ENCODE measurements at places on chromosomes 11 and 22.

DNA sequence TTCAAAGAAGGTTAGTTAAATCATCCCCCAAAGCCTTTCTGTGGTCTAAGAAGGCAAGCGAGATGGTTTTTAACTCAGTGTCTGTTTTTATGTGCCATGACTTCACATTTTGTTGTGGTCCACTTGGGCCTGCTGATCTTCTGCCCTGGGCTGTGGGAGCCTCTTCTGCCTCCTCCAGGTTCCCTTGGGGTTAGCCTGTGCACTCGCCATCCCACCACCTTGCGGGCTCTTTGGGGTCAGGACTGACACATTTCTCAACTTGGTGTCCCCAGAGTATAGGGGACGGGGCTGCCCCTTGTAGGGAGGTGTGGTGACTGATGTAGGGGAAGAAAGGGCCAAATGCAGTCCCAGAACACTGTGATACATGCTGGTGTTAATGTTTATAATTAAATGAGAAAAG lies 207.0 kb downstream of the TBC1D22A start:
- no peak for DNase-seq

DNA sequence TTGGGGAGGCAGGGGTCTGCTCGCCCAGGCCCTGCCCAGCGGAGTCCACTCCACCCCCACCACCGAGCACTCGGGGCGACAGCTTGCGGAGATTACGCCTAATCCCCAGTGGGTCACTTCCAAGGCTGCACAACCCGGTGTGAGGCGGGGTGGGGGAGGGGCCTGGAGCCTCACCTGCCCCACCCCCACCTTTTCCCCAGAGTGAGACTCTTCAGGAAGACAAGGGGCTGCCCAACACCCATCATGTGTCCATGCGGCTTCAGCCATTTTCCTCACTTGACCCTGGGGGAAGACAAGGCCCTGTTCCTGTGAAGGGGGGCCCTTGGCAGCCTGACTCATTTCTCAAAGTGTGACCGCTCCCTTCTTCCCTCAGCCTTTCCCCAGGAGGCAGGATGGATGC lies 12.5 kb downstream of the SYNGR1 start:
- no peak for DNase-seq

DNA sequence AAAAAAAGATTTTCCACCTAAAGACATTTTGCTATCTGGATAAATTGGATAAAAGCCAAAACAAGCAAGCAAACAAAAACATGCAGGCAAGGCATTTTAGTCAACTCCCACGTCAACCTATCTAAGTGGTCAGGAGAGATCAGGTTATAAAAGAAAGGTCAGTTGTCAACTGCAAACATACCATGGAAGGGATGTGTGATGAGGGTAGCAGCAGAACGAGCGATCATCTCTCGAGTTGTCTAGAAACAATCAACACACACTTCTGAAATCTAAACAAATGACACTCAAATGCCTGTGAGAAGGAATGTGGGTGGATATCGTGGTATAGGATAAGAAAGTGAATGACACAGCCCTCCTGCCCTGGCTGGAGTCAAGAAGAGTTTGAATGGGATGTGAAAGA lies 10.9 kb downstream of the MTCH2 start:
- DNase-seq: no peak

DNA sequence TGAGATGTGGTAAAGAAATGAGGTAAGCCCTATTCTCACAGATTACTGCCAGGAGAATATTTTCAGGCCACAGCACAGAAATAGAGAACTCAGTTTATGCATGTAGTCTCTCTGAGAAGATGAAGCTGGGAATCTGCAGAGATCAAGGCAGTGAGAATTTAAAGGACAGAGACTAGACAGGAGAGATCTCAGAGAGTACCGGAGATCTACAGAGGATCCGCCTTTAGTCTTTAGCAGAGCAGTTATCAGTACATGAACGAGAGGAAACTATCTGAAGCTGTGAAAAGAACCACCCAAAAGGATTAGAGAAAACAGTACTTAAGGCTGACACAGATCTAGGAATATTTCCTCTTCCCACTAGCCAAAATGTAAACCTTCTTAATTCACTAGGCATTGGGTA lies 101.5 kb downstream of the DLG2 start:
- no peak for DNase-seq

- DNase-seq: no peak
Measured at GRCh38 chr11:48079596-48079995, 99.2 kb downstream of the PTPRJ start.

DNA sequence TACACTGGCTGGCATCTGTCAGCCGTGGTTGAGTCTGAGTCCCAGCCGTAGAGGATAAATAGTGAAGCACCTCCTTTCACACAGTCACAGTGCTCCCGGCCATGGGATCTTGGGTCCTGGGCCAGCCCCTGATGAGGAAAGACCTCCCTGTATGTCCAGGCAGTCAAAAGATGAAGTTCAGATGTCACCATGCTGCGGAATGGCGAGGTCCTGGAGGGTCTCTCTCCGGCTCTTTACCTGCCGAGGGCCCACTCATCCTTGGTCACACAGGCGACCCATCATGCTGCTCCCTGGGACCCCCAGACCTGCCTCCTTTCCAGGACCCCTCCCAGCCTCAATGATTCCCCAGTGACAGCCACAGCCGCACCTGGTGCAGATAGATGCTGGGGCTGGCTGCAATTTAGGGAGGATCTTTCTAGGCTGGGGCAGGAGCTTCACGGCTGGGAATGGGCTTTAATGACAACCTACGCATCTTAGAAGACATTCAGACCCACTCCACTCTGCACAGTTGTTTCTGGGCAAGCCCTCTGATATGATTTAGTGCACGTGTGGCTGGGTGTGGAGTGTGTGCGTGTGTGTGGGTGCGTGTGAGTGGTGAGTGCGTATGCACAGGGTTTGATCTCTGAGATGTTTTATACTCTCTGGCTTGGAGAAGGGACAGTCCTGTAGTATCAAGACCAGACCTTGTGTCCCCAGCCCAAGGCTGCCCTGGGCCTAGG lies 79.7 kb downstream of the FBLN1 start:
- no peak for DNase-seq

DNA sequence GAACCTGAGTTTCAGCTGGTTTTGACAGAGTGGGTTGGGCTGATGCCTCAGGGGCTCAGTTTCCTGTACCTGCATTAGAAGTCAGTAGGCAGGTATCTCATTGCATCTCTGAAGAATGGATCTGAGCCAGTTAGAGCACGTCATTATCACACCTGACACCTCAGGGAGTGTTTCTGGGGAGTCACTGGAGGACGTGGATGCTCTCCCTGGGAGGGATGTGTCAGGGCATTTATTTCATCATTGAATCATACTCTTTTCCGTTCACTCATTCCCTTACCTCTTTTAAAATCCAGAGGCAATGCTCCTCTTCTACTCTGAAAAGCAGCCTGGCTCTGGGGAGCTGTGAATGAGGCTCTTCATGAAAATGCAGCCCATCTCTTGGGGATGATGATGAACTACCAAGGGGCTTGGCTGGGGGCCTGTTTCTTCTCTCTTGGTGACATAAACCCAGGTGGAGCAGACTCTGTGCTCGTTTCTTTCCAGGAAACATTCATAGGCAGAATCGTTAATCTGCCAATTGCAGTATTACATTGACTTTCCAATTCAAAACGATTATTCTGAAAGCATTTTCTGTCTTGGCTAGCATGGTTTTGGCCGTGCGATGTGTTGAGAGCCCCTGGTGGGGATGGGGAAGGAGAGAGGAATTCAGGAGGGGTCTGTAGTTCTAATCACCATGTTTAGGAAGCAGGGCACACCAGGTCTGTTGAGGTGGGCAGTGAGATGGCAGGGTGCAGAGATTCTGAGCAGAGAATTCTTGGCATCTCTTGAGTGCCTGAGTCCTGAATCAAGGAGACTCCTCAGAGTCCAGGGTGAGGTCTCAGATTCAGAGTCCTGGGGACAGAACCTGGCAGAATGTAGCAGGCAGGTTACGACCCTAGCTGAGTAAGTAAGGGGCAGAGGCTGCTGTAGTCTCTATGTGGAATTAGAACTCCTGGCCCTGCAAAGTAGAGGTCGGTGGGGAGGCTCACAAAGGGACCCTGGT lies 12.6 kb downstream of the PARVA start:
- no peak for DNase-seq
